ENCODE measurements at places on chromosomes 7 and 10.

- no peak for DNase-seq
These were observed 60.8 kb upstream of the CELF2 start for GRCh38 chr10:10956681-10957542.

GRCh38 chr7:47762746-47763062 lies 180.8 kb upstream of the TNS3 start:
- no peak for DNase-seq

DNA sequence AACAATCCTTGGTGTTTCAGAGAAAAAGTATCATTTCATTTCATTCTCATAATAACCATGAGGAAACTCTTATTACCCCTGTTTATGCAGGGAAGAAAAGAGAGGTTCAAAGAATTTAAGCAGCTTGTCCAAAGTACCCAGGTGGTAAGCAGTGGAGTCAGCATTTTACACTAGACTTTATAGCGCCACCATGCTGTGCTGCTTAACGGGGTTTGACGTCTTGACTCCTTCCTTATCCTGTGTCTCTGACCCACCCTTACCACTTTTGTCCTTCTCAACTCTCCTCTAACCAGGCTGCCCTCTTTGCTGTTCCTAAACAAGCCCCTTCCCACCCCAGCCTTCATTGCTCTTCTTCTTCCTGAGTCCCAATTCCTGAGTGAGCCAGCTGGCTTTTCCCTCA lies 117.0 kb upstream of the AHR start:
- no peak for DNase-seq

- no peak for DNase-seq
These were observed 8.4 kb downstream of the FAM237B start for GRCh38 chr7:90312745-90313144.

- DNase-seq = no peak
These were observed 75.2 kb downstream of the PARD3 start for GRCh38 chr10:34739915-34740314.

DNA sequence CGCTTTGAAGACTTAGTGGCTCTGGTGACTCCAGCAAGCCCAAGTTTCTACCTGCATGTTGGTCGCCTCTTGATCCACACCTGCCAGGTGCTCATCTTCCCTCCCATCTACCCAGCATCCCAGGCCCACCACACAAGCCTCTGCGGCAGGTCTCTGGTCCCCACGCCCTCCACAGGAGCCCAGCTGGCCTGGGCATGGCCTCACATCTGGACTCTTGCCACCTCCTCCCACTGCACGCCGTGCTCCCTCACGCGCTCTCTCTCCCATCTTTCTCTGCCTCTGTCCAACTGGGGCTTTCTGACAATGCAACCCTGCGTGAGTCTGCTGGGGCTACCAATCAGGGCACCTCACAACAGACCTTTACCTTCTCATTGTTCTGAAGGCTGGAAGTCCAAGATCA lies 50.2 kb upstream of the FGFR2 start:
- DNase-seq = no peak

DNA sequence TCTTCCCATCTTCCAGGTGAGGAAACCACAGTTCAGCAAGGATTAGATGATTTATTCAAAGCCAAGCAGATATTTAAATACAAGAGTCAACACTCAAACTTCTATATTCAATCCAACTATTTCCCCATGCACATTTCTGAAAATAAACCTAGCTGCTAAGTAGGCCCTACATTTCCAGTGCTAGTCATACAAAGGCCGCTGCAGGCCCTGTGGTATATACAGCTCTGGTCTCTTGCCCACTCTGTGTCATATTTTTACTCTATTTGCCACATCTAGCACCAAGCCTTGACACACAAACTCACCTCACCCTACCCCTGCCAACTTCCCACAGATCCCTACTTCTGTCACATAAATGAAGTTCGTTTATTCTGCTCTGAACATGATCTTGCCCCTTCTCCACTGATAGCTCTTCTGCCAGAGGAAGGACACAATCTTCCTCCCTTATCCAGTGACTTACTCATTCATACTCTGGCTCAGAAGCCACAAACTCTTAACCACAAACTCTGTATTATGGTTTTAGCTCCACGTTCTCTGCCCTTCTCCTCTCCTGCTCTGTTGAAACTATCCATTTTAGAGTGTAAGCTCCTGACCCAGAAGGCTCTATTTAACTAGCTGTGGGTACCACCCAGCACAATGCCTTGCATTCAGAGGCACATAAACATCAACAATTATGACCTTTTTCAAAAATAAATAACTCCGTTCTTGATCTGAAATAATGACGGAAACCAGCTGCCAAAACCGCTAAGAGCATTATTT lies 180.7 kb downstream of the CPEB3 start:
- DNase-seq = no peak

- DNase-seq = no peak
These were observed 10.7 kb downstream of the SUV39H2 start for GRCh38 chr10:14889318-14889717.

DNA sequence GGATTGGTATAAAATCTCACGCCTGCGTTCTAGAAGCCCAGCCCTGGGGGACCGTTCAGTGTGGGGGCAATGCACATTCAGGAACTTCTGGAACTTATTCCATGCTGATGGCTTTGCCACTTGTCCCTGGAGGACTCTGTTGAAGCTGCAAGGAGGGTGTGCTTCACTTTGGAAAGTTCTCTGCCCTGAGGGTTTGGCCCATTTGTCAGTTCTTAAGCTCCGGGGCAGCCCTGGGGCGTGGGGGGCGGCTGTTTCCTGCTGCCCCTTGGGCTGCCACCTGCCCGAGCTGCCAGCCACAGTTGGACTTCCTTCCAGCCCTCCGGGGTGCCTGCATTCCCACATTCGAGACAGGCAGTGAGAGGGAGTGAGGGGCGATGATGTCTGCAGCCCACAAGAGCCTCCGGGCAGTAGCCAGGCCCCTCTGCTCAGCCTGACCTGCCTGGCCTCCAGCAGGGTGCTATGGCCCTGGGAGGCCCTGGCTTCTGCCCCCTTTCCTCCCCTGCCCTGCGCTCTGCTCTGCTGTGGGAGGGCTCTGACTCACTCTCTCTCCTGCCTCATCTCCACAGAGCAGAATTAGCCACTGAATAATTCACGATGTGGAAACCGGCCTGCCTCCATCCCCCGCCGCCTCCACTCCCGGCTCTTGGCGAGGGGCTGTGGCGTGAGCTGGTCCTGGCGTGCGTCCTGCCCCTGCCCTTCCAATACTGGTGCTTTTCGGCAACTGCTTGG lies 1.9 kb downstream of the TTYH3 start:
- DNase-seq = no peak

DNA sequence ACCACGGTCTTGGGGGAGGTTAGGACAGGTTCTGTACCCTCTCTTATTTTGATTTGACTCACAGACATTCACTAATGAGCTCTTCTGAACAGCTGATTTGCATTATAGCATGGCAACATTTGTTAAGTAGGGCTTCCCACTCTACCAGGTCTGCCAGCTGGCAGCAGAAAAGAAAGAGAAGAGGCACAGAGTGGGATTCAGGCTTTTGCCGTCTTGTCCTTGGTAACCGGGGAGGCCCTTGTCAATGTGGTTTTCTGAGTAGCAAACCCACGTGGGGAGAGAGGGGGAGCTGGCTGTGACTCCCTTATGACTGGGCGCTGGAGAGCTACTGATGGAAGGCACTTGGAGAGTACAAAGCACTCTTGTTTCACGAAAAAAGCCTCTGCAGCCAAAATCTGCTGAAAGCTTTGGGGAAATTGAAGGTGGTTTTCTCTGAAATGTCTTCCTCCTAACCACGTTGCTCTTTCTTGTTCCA lies 355.3 kb upstream of the GALNT17 start:
- no peak for DNase-seq

DNA sequence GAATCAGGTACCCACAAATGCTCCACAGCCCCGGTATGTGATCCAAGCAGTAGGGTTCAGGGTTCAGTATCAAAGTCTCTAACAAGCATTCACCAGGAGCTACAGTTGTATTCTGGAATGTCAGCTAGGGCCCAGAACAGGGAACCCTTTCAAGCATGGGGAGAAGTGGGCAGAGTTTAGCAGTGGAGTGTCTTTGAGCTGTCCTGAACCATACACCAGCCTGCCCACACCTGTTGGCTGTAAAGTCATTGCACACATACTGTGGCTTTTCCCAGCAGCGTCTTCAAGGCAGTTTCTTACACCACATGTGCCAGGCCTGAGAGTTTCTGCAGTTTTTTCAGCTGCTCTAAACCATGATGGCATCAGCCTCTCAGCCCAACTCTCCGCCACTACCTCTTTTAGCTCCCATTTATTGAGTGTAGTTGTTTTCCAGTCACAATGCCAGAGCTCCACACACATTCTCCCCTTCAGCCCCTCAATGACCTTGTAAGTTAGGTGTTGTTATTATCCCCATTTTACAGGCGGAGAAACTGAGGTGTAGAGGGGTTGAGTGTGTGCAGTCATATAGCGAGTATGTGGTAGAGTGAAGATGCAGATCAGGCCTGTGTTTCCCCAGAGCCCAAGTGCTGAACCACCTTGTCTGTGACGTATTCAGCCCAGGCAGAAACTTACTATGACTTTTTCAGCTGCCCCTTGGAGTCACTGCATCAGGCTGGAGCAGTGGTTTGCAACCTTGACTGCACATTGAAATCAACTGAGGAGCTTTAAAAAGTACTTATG lies 83.1 kb downstream of the CHN2 start:
- no peak for DNase-seq

DNA sequence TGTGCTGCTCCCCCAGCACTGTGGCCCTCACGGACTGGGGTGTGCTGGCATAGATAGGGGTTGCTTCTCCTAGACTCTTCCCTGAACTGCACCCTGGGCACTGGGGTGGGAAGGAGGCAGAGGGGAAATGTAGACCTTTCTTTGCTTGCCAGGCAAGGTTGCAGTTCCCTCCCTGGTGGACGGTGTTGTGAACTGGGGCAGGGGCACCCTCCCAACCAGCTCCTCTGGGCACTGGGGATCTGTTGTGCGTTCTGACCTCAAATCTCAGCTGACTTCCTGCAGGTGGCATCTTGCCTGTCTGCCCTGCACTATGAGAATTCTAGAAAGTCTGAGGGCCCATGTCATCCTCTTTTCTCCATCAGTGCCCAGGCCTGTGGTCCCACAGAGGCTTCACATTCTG lies 53.9 kb downstream of the ARHGAP22 start:
- no peak for DNase-seq

GRCh38 chr10:98924526-98924925 lies 311.1 kb downstream of the HPSE2 start:
- DNase-seq = no peak

- no peak for DNase-seq
These were observed 33.4 kb downstream of the CCDC6 start for GRCh38 chr10:59872892-59873463.

- no peak for DNase-seq
These were observed 23.7 kb downstream of the PTEN start for GRCh38 chr10:87887146-87887545.

- DNase-seq = no peak
These were observed 506 bp downstream of the CTTNBP2 start for GRCh38 chr7:117872561-117873309.

DNA sequence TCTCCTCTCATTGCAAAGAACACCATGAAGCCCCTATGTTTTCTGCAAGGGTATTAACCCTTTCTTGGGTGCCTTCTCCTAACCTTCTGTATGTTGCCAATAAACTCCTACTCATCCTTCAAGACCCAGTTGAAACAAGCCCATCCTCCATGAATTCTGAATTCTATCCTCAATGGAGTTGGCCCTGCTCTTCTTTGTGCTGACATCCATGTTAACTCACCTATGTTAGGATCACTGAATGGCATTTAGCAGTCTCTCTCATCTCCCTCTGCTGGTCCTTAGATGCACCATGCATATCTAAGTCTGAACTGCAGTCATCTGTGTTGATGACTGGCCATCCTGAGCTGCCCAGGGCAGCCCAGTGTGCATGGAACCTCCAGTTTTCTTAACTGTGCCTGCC lies 129.8 kb downstream of the BUB3 start:
- no peak for DNase-seq

DNA sequence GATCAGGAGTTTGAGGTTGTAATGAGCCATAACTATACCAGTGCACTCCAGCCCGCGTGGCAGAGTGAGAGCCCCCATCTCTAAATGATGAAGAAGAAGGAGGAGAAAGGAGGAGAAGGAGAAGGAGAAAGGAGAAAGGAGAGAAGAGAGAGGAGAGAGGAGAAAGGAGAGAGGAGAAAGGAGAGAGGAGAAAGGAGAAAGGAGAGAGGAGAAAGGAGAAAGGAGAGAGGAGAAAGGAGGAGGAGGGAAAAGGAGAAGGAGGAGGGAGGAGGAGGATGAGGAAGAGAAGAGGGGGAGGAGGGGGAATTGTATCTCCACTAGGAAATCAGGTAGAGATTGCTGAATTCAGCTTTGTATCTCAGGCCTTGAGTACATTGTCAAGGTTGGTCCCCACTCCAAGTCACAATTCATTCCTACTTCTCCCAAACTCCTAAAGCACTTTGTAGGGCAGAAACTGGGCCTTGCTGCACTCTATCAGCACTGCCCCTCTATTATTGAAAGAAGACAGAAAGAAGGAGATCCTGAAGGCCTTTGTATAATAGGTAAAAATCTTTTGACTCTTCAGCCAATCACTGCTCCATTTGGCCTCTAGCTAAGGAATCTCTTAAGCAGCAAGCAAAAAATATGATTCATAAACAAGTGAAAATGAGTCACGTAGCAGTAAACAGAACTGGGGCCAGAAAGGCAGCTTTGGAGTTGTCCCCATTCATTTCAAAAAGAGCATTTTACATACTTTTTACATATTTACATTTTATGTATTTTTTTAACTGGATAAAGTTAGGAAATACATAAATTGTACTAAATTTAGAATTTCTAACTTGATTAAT lies 178.0 kb downstream of the IMMP2L start:
- no peak for DNase-seq

DNA sequence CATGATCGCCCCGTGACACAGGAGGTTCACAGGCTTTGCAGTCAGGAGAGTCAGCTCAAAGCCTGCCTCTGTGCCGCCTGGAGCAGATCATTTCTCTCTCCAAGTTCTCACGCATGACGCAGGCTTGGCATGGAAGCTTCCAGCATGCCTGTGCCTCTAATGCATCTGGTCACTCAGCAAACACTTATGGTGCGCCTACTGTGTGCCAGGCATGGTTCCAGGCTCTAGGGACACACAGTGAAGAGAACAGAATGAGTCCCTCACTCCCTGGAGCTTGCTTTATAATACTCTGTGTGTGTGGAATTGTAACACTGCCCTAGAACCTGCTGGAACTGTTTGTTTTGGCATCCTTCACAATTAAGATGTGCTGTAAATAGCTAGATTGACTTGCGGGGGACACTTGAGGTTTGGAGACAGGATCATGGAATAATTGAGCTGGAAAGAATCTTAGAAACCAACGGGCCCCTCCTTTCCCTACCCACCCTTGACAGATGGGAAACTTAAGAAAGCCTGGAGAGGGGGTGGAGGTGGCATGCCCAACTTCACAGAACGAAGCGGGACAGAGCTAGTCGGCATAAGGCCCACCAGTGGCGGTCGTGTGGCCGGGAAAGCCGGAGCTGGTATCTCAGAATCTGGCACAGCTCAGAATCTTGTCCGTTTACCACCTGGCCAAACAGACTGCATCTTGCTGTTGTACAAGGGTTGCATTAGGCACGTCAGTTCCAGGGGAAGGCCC lies 4.6 kb upstream of the MYH16 start:
- DNase-seq = no peak

Measured in stimulated activated CD8-positive, alpha-beta memory T cell treated with anti-CD3 and anti-CD28 coated beads, Interleukin-15, amount 100 ng/mL, for 24 hours (primary cell).